Stimulated activated CD4-positive, alpha-beta T cell treated with anti-CD3 and anti-CD28 coated beads, Interleukin-15, amount 100 ng/mL, for 48 hours (primary cell): ENCODE measurements at places on chromosomes 3 and 15.

DNA sequence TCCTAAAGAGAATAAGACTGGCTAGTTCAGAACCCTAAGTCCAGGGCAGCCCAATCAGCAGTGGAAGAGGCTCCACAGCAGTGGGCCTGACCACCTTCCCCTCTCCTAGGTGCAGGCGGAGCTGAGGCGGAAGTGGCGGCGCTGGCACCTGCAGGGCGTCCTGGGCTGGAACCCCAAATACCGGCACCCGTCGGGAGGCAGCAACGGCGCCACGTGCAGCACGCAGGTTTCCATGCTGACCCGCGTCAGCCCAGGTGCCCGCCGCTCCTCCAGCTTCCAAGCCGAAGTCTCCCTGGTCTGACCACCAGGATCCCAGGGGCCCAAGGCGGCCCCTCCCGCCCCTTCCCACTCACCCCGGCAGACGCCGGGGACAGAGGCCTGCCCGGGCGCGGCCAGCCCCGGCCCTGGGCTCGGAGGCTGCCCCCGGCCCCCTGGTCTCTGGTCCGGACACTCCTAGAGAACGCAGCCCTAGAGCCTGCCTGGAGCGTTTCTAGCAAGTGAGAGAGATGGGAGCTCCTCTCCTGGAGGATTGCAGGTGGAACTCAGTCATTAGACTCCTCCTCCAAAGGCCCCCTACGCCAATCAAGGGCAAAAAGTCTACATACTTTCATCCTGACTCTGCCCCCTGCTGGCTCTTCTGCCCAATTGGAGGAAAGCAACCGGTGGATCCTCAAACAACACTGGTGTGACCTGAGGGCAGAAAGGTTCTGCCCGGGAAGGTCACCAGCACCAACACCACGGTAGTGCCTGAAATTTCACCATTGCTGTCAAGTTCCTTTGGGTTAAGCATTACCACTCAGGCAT is 33.7 kb downstream of the VIPR1 start:
- no peak for DNase-seq

DNA sequence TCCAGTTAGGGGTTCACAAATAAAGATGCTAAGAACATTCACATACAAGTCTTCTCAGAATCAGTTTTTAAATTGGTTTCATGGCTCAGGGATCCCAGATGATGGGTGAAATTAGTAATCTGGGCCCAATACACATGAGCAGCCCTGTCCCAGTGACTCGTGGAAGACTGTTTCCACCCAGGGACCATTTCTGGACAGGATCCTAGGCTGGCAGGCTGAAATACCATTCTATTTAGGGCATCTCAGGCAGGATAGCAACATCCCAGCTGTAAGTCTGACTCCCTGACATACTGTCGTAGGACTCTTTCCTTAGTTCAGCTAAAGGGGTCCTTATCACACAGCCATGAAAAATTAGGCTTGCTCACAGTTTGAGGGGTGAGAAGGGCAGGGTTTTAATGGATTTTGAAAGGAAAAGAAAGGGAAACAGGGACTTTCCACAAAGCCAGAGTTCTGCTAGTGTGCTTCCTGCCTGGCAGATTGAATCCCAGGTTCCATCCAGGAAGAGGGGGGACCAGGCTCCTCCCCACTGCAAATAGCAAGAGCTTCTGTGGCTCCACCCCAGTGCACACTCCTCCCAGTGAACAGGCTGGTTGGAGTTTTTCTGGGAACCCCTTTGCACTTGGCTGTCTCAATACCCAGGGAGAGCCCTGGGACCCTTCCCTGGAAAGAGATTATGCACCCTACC is 41.3 kb upstream of the LYZL4 start:
- DNase-seq = no peak

DNA sequence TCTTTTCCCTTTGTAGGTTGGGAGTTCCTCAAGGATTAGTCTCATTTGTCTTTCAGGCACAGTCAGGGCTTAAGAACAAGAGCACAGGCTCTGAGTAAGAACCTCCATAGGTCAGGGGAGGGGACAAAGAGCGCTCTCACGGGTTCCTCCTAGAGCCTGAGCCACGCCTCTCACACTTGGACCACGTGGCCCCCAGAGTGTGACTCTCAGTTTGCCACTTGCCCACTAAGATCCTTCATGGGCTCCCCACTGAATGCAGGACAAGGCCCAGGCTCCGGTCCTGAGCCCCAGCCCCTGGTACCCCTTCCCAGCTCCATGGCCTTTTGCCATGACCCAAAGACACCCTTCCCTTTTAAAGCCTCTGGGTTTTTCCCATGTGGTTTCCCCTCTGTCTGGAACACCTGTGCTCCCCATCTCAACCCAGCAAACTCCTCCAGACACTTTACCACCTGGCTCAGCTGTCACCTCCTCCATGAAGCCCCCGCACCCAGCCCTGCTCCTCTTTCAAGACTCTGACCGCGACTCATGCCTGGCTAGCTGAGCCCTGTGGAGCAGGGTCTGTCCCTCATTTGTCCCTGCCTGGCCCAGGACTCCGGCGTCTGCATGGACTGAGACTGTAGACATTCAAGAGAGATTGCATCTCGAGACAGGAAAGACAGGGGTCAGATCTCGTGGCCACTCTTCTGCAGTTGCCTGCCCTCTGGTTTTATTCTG is 32.7 kb downstream of the IQSEC1 start:
- no peak for DNase-seq

- no peak for DNase-seq
Measured at GRCh38 chr15:95742836-95743235, 587.7 kb upstream of the NR2F2 start.
